Activated CD8-positive, alpha-beta memory T cell treated with anti-CD3 and anti-CD28 coated beads, Interleukin-2, amount 50 U/mL, for 4 hours (primary cell): ENCODE measurements at places on chromosomes 12 and 14.
A peak's percentile ranks its signal among the peaks of the same experiment; 100 is the strongest.

GRCh38 chr14:20614038-20614840 lies 23.1 kb upstream of the RNASE12 start:
- peak; percentile 34 for DNase-seq

DNA sequence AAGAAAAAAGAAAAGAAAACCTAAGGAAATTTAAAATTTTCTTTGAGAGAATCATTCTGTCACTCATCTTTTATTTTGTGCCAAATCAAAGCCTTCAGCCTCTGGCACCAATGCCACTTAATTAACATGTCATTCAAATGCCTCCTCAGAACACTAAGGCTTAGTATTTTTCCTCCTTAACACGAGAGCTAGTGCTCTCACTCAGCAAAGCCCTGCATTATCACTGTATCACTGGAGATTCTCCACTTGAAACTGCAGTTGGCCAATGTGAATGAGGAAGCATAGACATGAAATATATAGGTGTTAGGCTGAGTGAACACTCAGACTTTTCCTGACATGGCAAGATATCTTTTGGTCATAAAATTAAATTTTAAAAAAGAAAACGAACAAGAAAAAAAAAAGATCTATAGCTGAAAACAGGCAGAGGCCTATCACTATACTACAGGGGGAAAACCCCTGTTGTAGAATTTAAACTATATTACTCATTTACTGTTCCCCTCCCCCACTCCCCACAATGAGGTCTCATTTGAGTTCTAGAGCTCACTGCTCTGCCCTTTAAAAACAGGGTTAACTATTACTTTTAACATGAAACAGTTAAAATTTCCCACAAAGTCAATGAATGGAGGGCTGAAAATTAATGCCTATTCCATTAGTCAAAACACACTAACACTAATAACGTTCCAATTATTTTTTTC lies 5.1 kb downstream of the MBIP start:
- no peak for DNase-seq

DNA sequence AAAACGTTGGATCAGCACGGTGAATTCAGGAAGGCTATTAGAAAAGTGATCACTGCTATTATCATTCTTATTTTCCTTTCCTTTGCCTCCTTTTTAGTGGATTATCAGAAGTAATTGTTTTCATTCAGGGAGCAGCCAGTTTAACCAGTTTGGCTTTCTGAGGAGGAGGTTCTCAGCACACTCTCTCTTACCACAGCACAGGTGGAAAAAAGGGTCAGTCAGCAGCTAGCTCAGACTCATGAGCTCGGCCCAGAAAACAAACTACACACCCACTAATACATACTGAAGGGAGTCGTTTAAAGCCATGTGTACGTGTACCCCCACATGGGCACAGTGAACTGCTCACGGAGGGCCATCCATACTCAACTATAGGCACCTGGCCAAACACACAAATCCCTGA lies 23.2 kb upstream of the MAGOHB start:
- no peak for DNase-seq

DNA sequence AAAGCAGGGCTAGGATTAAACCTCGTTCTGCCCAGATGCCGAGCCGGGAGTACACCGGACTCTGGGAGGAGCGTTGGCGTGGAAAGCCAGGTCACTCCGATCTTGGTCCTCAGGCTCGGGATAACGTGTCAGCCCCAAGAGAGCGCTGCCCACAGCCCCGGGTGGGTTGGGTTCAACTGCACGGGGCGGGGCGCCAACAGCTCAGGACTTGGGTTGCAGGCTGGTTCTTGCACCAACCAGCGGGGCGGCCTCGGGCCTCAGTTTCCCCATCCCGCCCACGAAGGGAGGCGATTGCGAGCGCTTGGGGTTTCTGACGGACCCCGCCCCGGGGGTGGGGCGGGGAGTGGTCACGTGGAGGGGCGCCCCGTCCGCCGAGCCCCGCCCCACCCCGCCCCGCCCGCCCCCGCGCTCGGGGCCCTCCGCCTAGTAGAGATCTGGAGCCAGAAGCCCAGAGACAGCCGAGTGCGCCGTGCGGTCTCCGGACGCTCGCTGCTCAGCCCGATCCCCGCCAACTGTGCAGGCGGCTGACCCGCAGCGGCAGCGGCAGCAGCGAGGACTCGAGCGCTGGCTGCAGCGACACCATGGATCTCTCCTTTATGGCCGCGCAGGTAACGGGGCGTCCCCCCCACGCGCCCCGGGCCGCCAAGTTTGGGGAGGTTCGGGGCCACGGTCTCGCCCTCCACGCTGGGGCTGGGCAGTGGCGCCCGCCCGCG lies at the start of gene C14orf132:
TSS of gene C14orf132 (plus strand) at position 443 of the 713 bp plus-strand sequence. CDS start at position 582, 139 bp downstream.
- peak; percentile 48 for DNase-seq

DNA sequence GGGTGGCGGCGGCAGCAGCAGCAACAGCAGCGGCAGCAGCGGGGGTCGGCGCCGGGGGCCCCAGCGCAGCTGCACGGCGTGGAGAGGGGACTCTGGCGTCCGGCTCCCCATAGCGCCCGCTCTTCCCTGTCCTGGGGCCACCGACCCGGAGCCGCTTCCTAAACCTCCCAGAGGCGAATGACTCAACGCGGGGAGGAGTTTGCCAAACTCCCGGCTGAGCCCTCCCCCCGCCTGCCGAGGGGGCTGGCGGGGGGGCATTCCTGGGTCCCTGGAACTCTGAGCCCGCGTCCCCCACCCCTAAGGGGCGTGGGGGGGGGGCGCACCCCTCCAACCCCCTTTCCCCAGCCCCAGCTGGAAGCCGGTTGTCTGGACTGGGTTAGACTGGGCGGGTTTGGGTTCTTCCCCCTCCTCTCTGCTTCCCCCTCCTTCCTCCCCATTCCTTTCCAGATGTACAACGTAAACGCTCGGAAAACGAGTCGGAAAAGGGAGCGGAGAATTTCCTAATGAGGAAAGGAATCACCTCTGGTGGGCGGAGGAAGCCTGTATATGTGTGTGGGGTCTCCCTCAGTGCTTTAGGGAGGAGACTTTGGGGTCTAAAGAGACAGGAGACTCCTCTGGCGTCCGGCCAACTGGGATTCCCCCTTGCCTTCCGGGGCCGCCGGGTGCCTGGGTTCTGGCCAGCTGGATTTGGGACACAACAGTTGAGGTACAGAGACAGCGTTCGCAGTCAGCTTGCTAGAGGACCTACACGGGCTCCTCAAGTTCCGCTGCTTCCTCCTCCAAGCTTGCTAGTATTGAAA lies at the start of gene ITGA5:
TSS of gene ITGA5 (minus strand) at position 179 of the 800 bp plus-strand sequence. CDS start at position 111, 68 bp downstream.
- DNase-seq: peak; percentile 58

- no peak for DNase-seq
These were observed 1915.0 kb upstream of the FLRT2 start for GRCh38 chr14:83614956-83615355.

DNA sequence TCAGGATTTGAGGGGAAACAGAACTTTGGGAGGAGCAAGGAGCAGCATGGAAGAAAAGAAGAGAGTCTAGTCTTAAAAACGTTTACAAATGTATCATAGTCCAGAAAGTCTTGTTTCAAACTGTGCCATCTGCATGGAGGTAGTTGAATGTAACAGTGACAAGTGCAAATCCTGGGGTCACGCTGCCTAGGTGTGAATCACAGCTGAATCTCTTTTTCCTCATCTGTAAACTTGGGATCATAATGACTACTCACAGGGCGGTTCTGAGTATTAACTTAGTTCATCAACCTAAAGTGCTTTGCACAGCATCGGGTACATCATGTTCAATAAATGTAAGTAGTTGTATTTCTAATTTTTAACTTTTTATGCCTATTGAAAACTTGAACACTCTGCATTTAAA lies 208.5 kb downstream of the CHST11 start:
- no peak for DNase-seq

- DNase-seq: no peak
These were observed 468.5 kb downstream of the ETNK1 start for GRCh38 chr12:23093488-23093887.

- DNase-seq: no peak
These were observed 20.9 kb downstream of the OAS2 start for GRCh38 chr12:112998987-112999767.

DNA sequence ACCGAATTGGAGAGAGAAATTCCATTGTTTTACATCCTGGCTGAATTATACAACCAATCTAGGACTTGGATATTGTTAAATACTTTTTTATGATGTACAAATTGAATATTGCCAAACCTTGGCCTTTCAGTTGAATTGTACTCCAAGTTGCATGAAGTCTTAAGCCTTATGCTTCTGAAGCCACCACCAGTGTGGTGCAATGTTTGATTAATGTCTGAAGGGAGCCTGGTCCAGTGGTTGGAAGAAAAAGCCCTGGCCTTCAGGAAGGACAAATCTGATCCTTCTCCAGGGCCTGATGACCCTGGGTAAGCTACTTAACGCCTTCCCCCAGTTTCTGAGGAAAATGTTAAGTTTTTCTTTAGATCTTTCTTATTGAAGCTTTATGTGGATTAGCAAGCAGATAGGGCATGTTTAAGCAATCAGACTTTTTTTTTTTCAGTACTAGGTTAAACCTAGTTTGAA lies 72.0 kb downstream of the PAPOLA start:
- no peak for DNase-seq

GRCh38 chr14:30849354-30849753 lies 25.0 kb upstream of the COCH start:
- no peak for DNase-seq

DNA sequence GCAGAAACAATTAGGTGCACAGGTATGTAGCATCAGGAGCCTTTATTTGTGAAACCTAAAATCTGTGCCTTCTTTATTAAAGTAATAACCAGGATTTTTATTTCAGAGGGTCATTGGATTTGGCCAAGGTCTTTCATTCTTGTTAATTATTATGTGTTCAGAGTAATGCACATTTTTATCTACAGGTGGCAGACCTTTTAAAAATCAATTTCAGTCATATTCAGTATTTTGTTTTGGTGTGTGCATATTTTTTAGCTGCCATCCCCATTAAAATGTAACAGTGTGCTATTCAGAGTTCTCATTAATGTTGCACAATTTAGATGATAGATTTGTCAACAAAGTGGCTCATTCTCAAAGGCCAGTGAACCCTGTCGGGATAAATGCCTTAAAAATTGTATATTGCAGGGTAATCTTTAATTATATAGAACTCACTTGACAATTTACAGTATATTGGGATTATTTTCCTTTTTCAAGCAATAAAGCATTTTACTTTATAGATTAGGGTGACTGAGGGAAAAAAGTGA lies 319.3 kb upstream of the SOX5 start:
- DNase-seq: no peak

GRCh38 chr12:54565310-54565985 lies 16.0 kb downstream of the PDE1B start:
- DNase-seq: no peak

- DNase-seq: no peak
These were observed 537.3 kb downstream of the TMTC2 start for GRCh38 chr12:83224012-83224411.

DNA sequence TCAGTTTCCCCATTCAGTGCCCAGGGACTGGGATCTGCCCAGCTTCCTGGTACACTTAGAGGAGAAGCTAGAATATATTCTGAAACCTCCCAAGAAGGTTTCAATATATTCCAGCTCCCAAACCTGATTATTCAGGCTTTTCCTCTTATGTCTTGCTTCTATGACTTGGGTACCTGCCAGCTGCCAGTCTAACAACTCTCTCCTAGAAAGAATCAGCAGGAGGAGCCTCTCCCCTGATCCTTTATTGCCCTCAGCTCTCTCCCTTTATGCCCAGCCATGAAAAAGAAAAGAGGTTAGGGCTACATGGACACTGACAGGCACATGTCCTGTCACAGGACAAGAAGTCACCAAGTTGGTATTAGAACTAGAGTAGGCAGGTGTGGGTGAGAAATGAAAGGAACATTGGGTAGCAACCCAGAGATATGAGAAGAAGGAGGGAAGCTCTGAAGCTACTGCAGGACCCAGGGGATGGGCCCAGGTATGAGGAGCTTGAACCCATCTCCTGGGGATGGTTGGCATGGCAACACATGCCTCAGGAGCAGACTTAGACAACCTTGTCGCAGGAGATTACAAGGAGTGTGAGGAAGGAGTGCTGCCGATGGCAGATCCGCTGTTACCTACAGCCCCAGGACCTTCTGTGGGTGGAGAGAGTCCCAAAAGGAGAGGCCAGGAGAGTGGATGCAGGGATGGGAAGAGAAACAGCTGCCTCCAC lies 2.0 kb upstream of the CACNB3 start:
- DNase-seq: no peak

- no peak for DNase-seq
These were observed 23.5 kb upstream of the IGF1 start for GRCh38 chr12:102503831-102504230.

DNA sequence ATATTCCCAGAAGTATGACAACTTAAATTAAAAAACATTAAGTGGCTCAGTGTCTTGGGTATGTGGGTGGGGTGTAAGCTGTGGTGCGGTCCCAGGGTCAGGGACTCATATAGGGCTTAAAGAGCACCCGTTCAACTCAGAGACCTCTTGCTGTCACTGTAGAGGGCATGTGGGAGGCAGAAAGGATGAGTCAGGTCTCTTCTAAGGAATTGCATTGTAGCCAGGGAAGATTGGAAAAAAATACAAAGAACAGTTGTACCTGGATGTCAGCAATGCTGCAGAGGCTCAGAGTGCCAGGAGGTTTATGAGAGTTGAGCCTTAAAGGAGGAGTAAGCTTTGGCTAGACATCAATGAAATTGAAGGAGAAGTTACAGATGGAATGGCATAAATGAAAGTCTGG lies 104.1 kb downstream of the MYRFL start:
- DNase-seq: no peak

DNA sequence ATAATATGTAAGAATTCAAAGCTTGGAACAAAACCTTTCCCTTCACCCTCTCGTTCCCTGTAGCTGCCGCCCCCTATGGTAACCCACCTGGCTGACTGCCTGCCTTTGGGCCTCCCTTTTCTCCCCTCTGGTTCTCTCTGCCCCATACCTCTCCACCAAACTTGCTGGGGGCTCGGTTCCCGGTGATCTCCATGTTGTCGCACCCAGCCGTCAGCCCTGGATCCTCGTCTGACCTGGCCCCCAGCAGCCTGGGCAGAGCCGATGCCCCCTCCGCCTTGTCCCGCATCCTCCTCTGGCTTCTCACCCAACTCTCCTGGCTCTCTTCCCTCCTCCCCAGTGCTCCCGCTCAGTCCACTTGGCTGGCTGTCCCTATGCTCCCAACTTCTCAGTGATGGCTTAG lies 4.5 kb downstream of the CYP46A1 start:
- DNase-seq: no peak

DNA sequence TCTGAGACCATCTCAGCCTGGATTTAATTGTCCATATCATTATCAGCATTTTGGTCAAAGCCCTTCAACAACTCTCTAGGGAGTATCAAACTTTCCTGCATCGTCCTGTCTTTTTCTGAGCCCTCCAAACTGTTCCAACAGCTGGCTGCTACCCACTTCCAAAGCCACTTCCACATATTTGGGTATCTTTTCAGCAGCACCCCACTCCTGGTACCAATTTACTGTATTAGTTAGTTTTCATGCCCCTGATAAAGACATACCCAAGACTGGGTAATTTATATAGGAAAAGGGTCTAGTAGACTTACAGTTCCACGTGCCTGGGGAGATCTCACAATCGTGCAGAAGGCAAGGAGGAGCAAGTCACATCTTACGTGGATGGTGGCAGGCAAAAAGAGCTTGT lies 33.1 kb upstream of the YBX3 start:
- no peak for DNase-seq
